ENCODE measurements at places on chromosomes 3 and 15.

DNA sequence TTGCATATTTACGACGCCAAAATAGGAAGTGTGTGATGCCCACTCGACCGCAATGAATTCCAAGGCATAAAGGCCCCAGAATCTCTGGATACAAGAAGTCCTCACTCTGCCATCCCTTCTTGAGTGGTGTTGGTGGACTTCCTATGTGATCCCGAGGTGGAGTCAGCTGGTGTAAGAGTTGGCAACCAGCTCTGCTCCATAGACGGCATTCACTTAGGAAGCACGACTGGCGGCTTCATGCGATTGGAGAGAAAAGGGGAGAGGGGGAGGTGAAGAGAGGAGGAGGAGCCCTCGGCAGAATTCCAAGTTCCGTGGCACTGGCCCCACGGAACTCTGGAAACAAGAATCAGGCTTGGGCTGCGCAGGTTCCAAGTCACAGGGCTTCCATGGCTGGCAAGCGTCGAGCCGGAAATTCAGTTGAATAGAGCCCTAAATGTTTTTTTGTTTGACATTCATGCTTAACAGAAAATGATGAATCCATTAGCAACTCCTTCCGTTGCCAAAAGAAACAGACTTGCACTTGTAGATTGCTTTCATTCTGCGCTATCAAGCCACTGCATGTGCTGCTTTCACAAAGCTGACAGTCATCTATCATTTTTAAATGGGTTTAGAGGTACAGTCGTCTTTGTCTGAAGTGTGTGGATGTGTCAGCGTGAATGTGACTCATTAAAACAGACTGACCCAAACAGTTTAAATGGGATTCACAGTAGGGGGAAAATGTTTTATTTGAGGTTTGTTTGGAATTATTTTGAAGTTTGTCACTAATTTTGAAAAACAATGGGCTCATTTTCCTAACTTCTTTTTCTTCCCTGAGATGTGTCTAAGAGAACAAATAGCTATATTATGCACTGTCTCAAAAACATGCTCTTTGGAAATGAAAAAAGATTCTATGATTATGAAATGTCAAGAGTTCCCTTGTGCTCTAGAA is 428.3 kb upstream of the ATP11B start:
- DNase-seq: no peak

GRCh38 chr3:14876921-14877333 is 58.2 kb downstream of the FGD5 start:
- DNase-seq: no peak

GRCh38 chr3:134350861-134351311 is 23.4 kb downstream of the AMOTL2 start:
- no peak for DNase-seq

- no peak for DNase-seq
Measured at GRCh38 chr3:137761563-137762503, 2.3 kb upstream of the SOX14 start.

GRCh38 chr3:32963871-32964270 is 12.4 kb downstream of the CCR4 start:
- peak; percentile 16 for DNase-seq

- DNase-seq: no peak
Measured at GRCh38 chr15:33533197-33533596, 222.4 kb downstream of the RYR3 start.

- no peak for DNase-seq
Measured at GRCh38 chr3:181782306-181782954, 70.7 kb downstream of the SOX2 start.

- no peak for DNase-seq
Measured at GRCh38 chr3:162555761-162556160, 1059.2 kb downstream of the OTOL1 start.

GRCh38 chr3:38644016-38644661 is 5.3 kb downstream of the SCN5A start:
- DNase-seq: no peak

DNA sequence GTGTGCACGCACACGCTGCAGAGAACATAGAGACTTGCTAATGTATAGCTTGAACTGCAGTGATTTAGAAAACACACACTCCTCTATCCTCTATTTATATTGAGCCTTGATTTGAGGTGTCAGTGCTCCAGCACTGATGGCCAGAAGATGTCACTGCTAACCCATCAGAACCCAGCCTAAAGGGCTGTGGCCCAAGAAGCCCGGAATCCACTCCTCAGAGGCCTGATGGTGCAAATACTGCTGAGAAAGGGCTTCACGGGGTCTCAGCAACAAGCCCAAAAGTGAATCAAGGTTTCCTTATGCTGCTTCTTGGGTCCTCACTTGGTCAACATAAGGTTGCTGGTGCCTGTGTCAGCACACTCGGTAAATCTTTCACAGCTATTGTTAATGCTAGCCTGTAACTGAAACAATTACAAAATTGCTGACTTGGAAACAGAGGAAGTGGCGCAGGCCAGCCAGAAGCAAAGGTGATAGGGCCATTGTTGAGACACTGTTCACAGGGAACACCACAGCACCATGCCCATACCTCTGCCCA is 60.3 kb downstream of the HEG1 start:
- peak; percentile 42 for DNase-seq

DNA sequence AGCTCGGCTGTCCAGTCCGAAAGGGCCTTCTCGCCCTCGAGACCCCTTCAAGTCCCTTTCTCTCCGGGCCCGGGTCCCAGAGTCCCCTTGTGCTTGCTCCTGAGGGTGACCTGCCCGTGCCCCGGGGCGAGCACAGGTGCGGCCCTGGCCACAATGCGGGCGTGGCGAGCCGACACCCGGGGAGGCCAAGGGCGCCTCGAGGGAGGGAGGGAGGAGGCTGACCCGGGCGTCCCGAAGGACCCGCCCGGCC is 810 bp upstream of the MEF2A start:
- DNase-seq: no peak

DNA sequence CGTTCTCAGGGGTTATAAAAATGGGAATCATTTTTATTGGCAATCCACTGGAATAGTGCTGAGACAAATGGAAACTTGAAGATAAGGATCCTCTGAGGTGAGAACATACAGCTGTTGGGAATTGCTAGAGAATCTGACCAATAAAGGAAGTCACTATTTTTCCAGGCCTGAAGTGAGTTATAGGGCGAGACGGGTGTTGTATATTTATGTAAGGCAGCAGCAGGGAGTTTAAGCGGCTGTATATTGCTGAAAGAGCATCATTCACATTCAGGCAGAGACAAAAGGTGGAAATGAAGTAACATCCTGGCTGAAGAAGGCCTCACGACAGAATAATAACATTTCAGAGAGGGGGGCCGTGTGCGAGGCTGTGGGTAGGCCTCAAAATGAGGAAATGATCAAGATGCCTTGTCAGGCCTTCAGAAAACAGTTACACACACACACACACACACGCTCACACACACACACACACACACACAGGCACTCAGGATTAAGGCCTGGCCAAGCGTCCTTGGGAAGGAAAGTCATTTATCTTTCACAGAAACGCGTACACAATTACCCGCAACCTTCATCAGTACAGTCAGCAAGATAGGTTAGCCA is 964.9 kb upstream of the NR2F2 start:
- DNase-seq: no peak

- no peak for DNase-seq
Measured at GRCh38 chr3:171876680-171877147, 33.6 kb downstream of the TMEM212 start.

DNA sequence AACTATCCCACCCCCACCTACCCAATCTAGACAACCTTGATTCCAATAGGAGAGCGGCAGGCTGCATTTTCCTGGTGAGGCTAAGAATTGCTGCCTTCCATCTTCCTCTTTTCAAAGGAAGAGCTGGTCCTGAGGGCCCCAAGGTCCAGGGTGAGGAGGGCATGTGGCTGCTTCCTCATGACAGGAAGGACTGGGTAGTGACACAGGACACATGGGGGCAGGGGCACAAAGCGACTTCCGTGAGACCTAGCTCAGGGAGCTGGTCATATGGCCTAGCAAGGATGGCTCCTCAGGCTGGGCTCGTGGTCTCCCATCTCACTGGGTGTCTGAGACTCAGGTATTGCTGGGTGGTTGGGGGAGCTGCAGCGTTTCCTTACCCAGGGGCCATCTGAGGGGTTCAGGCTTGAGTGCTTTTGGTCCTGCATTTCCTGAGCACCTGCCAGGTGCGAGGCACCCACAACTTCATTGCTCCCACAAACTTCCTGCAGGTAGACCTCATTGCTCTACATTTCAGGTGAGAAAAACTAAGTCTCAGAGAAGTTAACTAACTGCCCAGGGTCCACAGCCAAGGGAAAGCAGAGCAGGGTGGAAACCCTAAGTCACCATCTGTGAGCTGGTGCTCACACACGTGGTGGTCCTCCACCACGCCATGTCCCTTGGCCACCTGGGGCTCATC is 160.0 kb upstream of the TLE3 start:
- DNase-seq: peak; percentile 11

DNA sequence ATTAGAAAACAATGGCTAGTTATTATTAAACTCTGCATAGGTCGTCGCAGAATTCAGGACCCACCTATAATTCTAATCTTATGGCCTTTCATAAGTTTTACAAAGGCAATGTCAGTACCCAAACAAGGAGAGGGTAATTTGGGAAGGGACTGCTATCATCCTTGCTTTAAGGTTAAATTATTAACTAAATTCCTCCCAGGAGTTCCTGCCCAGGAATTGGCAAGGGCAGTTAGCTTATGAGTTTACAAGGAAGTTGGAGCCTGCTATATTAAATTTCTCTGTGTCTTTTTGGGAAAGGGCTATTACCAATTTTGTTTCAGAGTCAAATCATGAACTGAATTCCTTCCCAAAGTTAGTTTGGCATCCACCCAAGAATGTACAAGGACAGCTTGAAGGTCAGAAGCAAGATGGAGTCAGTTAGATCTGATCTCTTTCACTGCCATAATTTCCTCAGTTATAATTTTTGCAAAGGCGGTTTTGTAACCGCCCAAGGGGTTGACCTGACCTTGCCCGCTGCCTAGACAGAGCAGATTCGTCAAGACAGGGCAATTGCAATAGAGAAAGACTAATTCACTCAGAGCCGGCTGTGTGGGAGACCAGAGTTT is 45.3 kb upstream of the LHFPL4 start:
- DNase-seq: no peak

GRCh38 chr3:30426293-30426993 is 180.0 kb upstream of the TGFBR2 start:
- no peak for DNase-seq

- DNase-seq: no peak
Measured at GRCh38 chr3:141321109-141321497, 47.2 kb upstream of the ZBTB38 start.

GRCh38 chr3:78992400-78992799 is 775.4 kb downstream of the ROBO1 start:
- no peak for DNase-seq

- DNase-seq: no peak
Measured at GRCh38 chr15:62849316-62850106, 193.0 kb upstream of the TPM1 start.

- no peak for DNase-seq
Measured at GRCh38 chr3:42778644-42779043, 5.6 kb upstream of the CCDC13 start.

GRCh38 chr3:37501571-37502313 is 327.4 kb upstream of the LRRFIP2 start:
- DNase-seq: no peak

GRCh38 chr15:76991741-76992645 is 2.9 kb upstream of the PSTPIP1 start:
- no peak for DNase-seq

DNA sequence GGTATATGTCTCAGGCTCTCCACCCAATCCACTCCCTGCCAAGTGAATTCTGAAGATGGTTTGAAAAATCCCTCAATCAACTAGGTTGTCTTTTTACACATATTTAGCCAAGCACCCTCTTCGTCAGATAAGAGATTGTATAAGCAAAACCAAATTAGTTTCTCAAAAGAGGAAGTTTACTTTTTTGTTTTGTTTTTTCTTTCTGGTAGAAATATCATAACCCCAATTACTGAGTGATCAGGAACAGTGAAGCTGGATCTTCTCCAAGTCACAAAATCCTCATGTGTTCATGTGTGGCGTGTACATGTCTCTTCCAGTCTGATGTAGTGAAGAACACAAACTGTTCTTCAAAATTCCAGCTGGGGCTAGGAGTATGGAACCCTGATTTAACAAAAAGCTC is 180.6 kb downstream of the FOXP1 start:
- no peak for DNase-seq

DNA sequence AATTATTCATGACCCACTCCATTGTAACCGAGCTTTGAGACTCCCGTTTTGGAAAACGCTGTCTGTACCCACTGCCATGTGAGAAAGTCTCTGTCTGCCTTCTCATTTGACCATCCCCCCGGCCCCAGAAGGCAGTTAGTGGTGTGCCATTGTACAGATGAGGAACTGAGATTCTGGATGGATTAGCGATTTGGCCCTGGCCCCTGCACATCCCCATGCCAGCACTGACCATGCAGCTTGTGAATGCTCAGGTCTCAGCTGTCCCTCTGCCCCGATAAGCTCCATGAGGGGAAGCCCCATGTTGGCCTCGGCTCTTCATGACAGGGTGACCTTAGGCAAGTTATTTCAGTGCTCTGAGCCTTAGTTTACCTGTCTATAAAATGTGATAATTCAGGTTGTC is 153.0 kb upstream of the SMAD3 start:
- DNase-seq: no peak

DNA sequence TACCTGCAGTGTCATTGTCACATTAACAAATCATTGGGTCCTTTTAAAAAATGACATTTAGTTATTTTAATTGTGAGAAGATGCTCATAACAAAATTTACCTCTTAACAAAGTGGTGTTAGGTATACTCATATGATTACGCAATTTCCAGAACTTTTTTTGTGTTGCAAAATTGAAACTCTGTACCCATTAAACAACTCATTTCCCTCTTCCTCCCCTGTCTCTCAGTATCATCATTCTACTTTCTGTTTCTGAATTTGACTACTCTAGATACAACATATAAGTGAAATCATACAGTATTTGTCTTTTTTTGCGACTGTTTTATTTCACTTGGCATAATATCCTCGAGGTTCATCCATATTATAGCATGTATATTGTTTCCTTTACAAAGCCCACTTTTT is 58.7 kb upstream of the CHST2 start:
- DNase-seq: no peak

- DNase-seq: no peak
Measured at GRCh38 chr3:152595975-152596821, 238.7 kb upstream of the P2RY1 start.

DNA sequence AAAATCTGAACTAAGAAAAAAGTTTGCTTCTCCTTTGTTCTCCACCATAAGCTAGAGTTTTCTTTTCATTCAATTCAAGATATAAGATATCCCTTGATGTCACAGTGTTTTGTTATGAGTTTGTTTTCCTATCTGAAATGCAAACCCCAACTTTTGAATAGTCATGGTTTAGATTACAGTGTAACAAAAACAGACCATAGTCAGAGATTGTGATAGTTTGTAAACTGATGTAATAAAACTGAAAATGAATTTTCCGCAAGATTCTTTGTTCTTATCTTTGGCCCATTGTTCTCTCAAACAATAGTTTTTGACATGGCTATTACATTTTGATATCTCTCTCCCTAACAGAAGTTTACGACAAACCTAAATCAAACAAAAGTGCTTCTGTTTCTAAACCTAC is 121.7 kb upstream of the GADL1 start:
- DNase-seq: no peak

DNA sequence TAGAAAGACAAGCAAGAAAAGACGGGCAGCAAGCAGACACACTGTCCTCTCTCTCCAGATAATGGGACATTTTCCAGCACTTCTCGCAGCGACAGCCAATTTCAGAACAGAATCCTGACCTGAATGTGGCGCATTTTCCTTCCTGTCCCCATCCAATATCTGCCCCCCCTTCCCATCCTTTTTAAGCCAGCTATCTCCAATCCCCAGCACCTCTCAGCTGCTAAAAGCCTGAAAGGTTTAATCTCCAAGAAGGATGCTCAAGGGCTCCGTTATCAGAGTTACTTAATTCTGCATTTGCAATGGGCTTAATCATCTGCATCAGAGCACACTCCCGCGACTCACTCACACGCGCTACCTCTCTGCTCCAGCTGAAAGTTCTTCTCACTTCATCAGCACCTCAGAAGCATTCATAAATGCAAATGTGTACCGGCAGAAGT is 50.5 kb downstream of the SRGAP3 start:
- no peak for DNase-seq
